ENCODE measurements at places on chromosomes 1 and 21. TPM values are rescaled to one million over a fixed set of nuclear protein-coding genes. Genes with fewer than 3 reads are reported as not detected.

Gene TAS1R1
- total RNA-seq, result not detected

Gene WNT3A
- total RNA-seq, result not detected

DNA sequence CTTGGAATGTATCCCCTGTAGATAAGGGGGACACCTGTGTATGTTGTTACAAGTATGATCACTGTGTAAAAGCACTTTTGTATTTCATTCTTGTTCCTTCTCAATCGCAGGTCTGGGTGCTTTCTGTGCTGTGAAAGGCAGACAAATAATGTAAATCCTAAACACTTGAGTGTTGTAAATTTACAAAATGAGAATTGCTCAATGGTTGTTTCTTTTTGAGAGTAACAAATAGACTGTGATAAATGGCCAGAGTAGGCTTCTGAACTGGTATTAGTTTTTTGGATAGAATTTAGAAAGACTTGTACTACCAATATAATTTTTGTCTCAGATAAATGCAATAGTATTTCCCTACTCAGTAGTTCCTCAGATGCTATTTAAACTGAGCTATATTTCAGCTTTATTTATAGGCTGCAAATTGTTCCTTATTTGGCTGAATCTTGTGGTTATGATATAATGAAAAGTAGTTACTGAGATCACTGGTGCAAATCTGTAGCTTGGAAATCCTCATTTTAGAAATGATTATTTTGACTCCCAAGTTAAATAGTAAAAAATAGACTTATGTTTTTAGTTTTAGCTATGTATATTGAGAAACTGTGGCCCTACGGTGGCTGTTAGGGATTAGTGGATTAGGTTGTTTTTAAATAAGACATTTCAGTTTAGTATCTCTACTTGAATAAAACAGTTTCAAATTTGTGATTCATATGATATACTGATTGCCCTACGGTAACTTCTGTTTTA is 9.2 kb downstream of the BACH1 start:
- no peak for DNase-seq

GRCh38 chr1:27773826-27774445 is 917 bp downstream of the STX12 start:
- no peak for DNase-seq

DNA sequence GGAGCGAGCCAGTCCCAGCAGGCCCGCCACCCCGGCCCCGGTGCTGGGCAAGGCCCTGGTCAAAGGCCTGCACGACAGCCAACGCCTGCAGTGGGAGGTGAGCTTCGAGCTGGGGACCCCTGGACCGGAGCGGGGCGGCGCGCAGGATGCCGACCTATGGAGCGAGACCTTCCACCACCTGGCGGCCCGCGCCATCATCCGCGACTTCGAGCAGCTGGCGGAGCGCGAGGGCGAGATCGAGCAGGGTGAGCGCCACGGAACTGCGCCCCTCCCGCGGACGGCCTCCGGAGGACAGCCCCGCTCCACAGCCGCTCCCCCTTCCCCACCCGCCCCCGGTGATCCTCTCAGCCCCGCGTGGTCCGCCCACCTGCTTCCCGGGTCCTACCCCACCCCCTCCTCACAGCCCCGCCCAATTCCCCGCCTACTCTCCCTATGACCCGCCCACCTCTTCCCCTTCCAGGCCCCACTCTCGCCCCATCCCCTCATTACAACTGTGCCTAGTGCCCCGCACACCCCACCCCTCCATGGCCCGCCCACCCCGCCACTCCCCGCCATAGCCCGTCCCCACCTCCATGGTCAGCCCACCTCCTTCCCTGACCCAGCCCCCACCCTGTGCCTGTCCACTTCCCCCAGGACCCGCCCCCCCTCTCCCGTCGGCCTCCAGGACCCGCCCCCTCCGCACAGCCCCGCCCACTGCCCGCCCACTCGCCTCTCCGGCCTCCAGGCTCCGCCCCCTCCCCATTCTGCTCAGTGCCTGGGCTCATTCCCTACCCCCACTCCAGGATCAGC is 52.7 kb downstream of the VWA5B1 start:
- no peak for DNase-seq

DNA sequence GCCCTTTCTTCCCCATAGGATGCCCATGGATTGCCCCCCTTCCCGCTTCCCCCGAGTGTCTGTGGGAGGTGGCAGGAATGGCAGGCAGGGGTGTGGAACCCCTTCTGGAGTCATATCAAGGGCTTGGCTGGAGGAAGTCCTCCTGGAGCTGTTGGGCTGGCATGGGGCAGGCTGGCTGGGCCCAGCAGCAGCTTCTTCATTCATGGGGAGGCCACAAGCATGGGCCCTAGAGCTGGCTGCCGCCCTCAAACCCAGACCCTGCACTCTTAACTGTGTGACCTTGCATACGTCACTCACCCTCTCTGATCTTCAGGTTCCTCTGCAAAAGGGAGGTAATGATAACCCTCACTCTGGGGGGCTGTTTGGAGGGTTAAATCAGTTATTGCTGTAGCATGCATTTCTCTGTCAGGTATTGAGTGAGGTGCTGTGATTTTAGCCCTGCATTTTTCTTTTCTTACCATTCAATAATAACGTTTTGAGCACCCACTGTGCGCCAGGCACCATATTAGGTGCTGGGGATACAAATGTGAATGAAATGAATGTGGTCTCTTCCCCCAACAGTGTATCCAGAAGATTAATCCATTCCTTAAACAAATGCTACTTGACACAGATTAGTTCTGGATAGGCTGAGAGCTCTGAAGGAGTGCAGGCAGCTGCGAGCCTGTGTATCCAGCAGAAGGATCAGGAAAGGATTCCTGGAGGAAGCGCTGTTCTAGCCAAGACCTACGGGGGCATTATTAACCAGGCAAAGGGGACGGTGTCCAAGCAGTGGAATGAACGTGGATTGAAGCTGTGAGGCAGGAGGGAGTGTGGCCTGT is 9.3 kb downstream of the PCSK9 start:
- DNase-seq, result no peak

Gene KRTAP11-1
- not detected for total RNA-seq

Measured in activated T-helper 2 cell treated with anti-CD3 and anti-CD28 coated beads, Interferon-gamma antibody, Interleukin-2, Interleukin-4, amounts not matched to agents 10 μg/mL and 5 μg/mL and 100 μg/mL, durations not matched to agents 14 hours and 24 hours and 36 hours (primary cell).